Uterus (tissue), 4 donors: ENCODE measurements at places on chromosomes 12 and 14. TPM values are rescaled to one million over a fixed set of nuclear protein-coding genes. Genes with fewer than 3 reads are reported as not detected.

DNA sequence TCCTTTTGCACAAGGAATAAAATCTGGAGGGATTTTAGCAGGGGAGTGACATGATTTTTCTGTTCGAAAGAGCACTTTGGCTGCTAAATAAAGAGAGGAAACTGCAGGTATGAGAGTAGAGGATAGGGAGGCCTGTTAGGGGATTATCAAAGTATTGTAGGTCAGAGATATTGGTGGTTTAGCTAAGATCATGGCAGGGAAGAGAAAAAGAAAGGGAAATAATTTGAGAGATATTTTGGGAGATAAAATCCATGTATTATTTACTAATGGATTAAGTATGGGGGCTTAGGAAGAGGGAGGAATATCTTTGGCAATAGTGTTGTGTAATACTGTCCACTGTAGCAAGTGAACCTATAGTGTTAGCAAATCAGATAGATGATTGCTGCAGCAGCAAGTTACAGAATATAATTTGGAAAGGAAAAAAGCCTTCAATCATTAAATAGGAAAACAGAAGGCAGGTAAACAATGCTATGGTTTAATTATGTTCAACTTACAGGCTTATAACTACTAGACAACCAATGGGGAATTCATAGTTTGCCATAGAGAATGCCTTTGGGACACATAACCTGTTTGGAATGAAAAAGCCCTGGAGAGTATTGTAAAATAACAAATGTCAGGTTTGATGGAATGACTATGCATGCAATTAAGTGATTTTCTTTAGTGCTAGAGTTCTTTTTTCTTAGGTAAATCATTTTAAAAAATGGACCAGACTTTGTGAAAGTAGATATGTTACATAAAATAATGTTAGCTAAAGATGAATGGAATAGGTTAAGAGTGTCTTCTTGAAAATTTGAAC is 50.5 kb downstream of the ADIPOR2 start:
- H3K4me3 ChIP-seq, result no peak overlapping the region
- no peaks in the 10 kb centered on the region for H3K27me3 ChIP-seq
- no peaks in the 10 kb centered on the region for H3K4me1 ChIP-seq

DNA sequence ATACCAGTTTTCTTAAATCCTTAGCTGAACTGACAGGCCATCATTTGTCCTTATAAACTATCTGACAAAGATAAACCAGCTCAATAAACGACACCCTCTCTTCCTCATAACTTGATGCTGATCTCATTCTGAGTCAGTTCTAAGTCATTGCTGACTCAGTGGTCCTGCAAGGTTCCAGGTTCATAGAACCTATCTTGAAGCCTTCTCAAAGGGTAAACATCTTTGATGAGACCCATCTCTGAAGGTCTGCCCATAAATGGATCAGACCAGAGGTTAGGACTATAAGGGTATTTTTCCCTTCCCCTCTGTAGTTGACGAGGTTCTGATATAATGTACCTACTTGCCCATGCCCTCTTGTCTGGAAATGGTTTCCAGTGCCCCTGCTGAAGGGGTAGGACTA is 11.9 kb downstream of the NAA25 start:
- no peaks in the 10 kb centered on the region for H3K4me1 ChIP-seq
- H3K4me3 ChIP-seq, result no peak overlapping the region
- no peaks in the 10 kb centered on the region for H3K27me3 ChIP-seq
- no peak for DNase-seq
- no peaks in the 10 kb centered on the region for H3K36me3 ChIP-seq

Gene HNRNPA1
- total RNA-seq, result 504 TPM

Gene IFI27L1
- 7.4 TPM for total RNA-seq

DNA sequence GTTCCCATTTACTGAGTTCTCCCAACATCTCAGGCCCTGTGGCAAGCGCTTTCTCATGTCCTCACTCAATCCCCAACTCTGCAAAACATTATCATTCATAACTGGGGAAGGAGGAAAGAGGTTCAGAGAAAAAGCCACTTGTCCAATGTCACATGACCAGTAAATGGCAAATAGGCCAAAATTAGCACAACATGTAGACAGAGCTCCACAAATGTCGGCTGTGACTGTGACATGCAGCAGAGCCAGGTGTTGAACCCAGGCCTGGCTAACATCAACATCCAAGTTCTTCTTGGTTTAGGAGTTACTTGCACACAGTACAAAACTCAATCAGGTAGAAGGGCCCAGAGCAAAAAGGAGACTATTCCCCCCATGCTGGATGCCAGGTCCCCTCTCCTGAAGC is 10.8 kb downstream of the KCTD10 start:
- H3K36me3 ChIP-seq, result no peaks in the 10 kb centered on the region
- H3K4me3 ChIP-seq, result no peak overlapping the region
- peaks cover 54% of the 10 kb centered on the region for H3K4me1 ChIP-seq
- DNase-seq, result no peak
- peak overlapping the region; percentile 97 for H3K27ac ChIP-seq

- no peaks in the 10 kb centered on the region for H3K36me3 ChIP-seq
- H3K27me3 ChIP-seq, result no peaks in the 10 kb centered on the region
- no peak overlapping the region for H3K27ac ChIP-seq
- H3K4me3 ChIP-seq, result no peak overlapping the region
Measured at GRCh38 chr12:49413010-49413409, 45.7 kb downstream of the SPATS2 start.

DNA sequence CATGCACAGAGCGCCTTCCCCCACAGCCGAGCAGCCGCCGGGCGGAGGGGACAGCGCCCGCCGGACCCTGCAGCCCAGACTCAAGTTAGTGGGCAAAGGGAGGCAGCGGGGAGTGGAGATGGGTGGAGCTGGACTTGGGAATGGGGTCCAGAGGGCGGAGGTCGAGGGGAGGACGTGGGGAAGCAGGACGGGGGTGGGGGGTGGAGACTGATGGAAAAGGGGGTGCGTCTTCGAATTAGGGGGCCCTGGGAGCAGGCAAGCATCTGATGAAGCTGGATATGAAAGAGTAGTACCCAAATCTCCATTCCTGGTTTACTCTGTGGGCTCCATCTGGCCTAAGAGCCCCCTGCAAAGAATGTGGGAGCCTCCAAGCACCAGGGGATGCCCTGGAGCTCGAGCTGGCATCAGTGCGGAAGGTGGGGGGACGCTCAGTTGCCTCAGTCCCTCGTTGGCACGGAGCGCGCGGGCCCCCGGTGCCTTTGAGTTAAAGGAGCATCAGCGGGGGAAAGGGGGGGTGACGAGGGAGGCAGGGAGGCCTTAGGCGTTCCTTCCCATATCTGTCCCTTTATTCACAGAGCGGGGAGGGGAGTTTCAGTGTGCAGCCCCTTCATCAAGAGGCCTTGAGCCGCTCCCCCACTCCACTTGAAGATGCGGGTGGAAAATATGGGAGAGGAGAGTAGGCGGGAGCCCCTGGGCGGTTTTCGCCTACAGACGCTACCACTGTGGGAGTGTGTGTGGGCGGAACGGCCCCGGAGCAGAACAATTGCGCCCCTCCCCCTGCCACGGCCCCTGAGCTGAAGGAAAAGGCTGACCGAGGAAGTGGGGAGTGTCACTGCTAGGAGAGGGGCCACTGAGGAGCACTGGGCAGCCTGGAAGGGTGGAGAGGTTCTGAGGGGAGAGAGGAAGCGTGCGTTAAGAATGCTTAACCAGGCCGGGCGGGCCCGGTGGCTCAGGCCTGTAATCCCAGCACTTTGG is 644 bp downstream of the NAB2 start:
- no peaks in the 10 kb centered on the region for H3K36me3 ChIP-seq
- peak overlapping the region; percentile 99 for H3K27ac ChIP-seq
- peak; percentile 84 for DNase-seq

GRCh38 chr12:111942557-111942956 is 70.4 kb downstream of the TMEM116 start:
- DNase-seq, result no peak
- no peaks in the 10 kb centered on the region for H3K36me3 ChIP-seq
- H3K4me3 ChIP-seq, result no peak overlapping the region
- no peaks in the 10 kb centered on the region for H3K27me3 ChIP-seq

- H3K27ac ChIP-seq, result peak overlapping the region; percentile 40
- no peaks in the 10 kb centered on the region for H3K27me3 ChIP-seq
- no peak for DNase-seq
- H3K36me3 ChIP-seq, result no peaks in the 10 kb centered on the region
- no peak overlapping the region for H3K4me3 ChIP-seq
Measured at GRCh38 chr12:85805654-85806053, 30.6 kb downstream of the RASSF9 start.

GRCh38 chr12:12947902-12948301 is 4.1 kb downstream of the GPRC5D start:
- no peaks in the 10 kb centered on the region for H3K27me3 ChIP-seq
- no peak overlapping the region for H3K4me3 ChIP-seq
- H3K4me1 ChIP-seq, result no peaks in the 10 kb centered on the region
- H3K36me3 ChIP-seq, result no peaks in the 10 kb centered on the region

DNA sequence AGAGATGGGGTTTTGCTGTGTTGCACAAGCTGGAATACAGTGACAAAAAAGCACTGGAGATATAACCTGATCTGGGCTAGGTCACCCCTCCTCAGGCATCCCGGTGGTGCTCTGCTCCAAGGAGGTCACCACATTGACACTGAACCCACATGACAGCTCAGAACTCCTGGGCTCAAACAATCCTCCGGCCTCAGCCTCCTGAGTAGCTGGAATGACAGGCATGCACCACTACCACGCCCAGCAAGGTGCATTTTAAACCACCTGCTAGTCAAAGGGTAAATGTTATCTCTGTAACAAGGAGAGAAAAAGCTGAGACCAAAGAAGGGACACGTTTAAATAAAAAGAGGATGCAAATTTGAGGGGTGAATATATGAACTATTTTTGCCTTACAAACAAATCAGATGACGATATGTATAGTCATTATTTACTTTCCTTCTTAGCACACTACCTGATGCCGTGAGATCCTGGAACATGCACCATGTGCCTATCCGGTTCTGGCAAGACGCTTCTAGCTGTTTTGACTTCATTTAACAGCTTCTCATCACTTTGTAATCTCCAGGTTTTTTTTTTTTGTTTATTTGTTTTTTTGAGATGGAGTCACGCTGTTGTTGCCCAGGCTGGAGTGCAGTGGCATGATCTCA is 135.1 kb downstream of the PPM1H start:
- no peaks in the 10 kb centered on the region for H3K4me1 ChIP-seq
- no peaks in the 10 kb centered on the region for H3K27me3 ChIP-seq
- DNase-seq, result no peak

Gene GLT8D2
- total RNA-seq, result 12.6 TPM

Gene PIP4P1
- total RNA-seq, result 39.1 TPM

Gene KRT75
- total RNA-seq, result not detected

- H3K27me3 ChIP-seq, result no peaks in the 10 kb centered on the region
- no peaks in the 10 kb centered on the region for H3K36me3 ChIP-seq
- no peak overlapping the region for H3K27ac ChIP-seq
- no peak overlapping the region for H3K4me3 ChIP-seq
- no peaks in the 10 kb centered on the region for H3K4me1 ChIP-seq
Measured at GRCh38 chr14:69504775-69505174, 20.2 kb downstream of the PLEKHD1 start.
